IPS-NIHi11 (cell line): ENCODE measurements at places on chromosomes 3 and 15.

DNA sequence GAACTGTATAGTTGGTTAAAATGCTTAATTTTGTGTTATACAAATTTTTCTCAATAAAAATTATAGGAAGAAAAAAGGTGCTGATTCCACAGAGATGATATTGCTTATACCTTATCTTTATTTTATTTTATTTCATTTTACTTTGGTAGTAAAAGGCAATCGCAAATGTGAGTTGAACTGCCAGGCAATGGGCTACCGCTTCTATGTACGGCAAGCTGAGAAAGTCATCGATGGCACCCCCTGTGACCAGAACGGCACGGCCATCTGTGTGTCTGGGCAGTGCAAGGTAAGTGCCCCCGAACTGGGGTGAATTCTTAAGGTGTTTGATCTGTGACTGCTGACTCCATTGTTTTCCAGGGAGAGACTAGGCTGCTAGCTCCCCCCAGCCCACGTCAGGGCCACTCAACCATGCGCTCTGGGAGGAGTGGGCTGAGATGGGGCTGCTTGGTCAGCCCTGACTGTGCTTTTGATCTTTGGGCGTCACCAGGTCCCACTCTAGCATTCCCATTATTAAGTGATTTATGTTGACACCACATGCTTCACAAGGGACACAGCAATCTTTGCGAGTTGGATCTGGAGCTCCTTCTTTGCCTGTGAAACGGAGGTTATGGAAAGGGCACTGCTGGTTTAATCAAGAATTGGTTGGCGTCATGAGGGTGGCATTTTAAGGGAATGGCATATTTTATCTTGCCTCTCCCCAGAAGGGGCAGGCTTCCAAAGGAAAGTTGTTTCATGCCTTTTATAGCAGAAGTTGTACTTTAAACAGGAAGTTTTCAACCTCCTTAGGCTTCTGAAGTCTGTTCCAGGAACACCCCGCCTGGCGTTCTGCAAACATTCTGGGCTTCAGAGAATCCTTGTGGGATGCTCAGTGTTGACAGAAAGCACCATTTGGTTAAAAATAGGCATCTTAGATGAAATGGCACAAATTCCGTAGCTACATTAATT, 296.5 kb downstream of the THSD4 start:
- peak; percentile 22 for DNase-seq

DNA sequence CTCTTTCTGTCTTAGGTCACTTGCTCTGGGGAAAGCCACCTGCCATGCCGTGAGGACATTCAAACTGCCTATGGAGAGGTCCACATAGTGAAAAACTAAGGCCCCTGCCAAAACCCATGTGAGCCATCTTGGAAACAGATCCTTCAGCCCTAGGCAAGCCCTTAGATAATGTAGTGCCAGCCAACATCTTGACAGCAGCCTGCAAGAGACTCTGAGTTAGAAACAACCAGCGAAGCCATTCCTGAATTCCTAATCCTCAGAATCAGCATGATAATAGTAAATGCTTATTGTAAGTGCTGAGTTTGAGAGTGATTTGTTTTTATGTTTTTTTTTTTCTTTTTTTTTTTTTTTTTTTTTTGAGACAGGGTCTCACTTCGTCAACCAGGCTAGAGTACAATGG, 40.6 kb downstream of the LEO1 start:
- no peak for DNase-seq

DNA sequence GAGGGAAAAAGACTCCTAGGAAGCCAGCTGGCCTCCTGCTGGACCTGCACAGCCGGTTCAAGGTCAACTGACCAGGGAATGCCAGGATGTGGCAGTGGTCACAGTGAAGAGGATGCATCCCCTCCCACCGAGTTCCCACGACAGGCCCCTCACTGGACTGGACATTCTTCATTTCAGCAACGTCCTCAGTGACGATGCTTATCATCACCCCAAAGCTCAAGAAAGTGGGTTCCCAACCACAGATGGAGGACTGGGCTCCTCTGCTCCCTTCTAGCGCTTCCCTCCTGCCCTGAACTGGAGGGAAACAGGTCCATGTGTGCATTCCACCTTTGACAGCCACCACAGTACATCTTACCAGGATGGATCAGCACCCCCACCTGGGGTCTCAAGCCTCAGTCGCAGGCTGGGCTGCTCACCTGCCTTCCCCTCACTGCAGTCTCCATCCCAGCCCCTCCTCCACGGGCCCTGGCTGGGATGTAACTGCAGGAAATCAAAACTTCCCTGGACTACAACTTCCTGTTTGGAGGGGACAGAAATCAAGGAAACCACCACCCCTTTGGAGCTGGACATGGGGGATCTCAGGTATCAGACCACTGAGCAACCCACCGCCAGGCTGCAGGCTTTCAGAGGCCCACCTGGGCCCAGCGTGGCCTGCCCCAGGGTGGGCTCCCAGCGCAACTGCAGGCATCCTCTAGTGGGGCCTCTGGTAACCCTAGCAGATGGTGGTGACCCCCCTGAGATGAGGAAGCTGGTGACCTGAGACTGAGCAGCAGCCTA, 7.3 kb downstream of the CALML4 start:
- DNase-seq = no peak

DNA sequence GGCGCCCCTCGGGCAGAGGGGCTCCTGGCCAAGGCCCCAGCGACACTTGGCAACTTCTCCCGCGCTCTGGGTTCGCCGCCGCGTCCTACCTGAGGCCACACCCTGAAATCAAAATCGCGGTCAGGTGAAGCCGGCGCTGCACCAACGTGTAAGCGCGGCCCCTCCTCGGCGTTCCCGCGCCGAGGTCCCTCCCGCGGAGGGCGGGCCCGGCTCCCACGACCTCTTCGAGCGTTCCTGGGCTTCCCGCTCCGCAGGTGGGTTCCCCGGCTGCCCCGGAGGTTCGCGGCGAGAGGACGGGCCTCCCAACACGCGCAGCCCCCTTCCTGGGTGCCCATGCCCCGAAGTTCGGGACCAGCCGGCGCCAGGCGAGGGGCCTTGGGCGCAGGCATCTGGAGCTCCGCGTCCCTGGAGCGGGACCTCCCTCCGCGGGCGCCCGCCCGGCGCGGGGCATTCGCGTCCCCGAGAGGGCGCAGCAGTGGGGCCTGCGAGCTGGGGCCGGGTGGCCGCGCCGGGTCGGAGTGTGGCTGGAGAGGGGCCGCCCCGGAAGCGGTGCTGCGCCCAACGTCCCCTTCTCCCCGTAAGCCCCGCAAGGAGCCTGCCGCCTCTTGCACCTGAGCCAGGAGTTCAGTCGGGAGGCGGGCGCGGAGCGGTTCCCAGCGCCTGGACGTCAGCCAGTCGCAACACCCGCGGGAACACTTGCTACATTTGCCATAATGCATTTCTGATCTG, 13.7 kb downstream of the PAK6 start:
- DNase-seq = peak; percentile 75

DNA sequence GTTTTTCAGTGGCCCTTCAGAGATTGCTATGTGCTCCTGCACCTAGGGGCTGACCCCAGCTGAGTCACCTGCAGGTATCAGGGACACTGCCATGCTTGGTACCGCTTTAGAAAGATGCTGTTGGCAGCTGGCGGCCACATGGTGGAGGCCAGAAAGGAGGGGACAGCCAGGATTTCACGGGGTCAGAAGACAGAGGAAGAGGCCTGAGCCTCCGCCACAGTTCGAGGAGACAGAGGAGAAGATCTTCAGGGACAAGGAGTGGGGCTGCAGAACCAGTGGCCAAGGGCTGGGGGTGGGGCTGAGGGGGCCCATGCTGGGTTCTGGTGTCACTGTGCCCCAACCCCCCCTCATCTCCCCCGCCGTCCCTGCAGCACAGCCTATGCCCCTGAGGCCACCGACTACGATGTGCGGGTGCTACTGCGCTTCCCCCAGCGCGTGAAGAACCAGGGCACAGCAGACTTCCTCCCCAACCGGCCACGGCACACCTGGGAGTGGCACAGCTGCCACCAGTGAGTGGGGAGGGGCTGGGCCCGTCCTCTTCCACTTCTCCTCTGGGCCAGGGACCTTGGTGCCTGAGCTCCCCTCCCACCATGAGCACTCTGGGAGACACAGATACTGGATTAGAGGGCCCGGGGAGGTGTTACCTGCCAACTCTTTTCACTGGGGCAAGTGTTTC, 19.9 kb downstream of the LOXL1 start:
- no peak for DNase-seq
